ENCODE measurements at places on chromosomes 5 and 9. TPM values are rescaled to one million over a fixed set of nuclear protein-coding genes. Genes with fewer than 3 reads are reported as not detected.

The EIF4EBP3 gene
- not detected for total RNA-seq

The ANKRD18B gene
- total RNA-seq, result 5.4 TPM

The ATP10B gene
- total RNA-seq, result not detected

The SFXN1 gene
- 46.5 TPM for total RNA-seq

The RASEF gene
- total RNA-seq, result 14.7 TPM

The BHMT2 gene
- not detected for total RNA-seq

The PFN3 gene
- not detected for total RNA-seq

The TOR2A gene
- total RNA-seq, result 12.2 TPM

The TOR1B gene
- total RNA-seq, result 12.8 TPM

The CDKN2B-AS1 gene
- total RNA-seq, result 2.0 TPM

The SLC22A4 gene
- total RNA-seq, result 3.4 TPM

The SH3TC2 gene
- 32.0 TPM for total RNA-seq

The F12 gene
- 36.8 TPM for total RNA-seq

The CCDC192 gene
- not detected for total RNA-seq

The ABO gene
- total RNA-seq, result not detected

The STC2 gene
- total RNA-seq, result 182 TPM

The OBP2B gene
- total RNA-seq, result not detected
